ENCODE measurements at places on chromosomes 5 and 9.

GRCh38 chr9:38467404-38467803 lies 43.1 kb upstream of the IGFBPL1 start:
- no peak for DNase-seq

DNA sequence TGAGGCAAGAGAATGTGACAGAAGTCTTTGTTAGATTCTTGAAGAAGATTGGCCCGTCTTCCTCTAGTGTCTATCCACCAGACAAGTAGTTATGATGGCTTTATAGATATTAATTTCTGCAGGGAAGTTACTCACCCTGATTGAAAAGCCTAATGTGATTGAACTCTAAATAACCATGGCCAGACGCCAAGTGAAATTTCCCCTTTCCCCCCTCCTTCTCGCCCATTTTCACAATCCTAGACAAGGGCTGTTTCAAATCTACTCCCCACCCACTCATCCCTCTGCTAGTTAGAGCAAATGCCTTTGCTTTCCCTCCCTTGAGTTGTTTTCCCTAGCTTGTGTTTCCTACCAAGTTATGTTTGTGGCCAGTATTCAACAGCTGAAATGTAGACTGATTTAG lies 182.5 kb downstream of the TMEM167A start:
- DNase-seq: peak; percentile 5

DNA sequence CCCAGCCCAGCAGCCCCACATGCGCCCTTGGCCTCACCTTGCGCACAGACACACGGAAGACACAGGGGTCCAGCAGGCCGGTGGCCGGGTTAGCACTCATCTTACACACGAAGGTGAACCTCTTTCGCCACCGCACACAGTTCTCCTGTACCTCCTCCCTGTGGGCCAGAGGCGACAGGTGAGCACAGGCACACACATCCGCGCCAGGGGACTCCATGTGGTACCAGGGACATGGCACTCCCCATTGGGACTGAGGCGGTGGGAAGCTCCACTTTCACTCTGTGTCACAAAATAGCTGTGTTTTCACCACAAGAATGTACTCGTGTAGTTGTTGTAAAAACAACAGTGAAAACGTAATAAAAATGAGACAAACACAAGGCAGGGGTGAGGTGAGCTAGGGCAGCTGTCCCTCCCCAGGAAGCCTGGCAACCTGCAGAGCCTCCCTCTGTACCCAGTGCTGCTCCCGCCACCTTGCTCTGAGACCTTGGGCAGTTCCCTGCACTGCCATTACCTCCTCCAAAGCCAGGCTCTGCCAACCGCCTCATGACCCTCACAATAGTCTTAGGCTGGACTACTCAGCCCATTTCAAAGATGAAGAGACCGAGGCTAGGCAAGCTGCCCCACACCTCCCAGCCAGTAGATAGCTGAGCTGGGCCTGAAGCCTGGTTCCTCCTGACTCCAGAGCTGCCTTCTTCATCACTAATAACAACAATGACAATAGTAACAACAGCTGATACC lies 16.3 kb upstream of the DPM2 start:
- DNase-seq: peak; percentile 34

GRCh38 chr5:93599399-93600120 lies 16.5 kb downstream of the NR2F1 start:
- DNase-seq: peak; percentile 90

DNA sequence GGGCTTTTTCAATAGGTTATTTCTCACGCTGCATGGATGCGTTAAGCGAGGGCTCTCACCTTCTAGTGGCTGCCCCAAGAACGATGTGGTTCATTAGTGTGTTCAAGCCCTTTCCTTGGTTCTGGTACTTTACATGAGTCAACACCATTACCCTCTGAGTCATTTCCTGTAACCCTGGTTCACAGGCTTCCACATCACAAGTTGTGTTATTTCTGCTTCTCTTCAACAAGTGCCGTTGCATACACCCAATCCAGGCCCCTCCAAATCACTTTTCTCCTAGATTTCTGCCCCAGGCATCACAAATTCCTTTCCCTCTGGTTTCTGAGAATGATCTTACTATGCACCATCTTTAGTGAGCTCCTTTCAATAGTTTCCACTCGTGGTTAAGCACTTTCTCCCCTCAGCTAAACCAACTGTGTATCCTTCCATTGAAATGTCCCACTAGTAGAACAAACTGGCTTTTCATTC lies 69.5 kb upstream of the RAD23B start:
- DNase-seq: peak; percentile 95

DNA sequence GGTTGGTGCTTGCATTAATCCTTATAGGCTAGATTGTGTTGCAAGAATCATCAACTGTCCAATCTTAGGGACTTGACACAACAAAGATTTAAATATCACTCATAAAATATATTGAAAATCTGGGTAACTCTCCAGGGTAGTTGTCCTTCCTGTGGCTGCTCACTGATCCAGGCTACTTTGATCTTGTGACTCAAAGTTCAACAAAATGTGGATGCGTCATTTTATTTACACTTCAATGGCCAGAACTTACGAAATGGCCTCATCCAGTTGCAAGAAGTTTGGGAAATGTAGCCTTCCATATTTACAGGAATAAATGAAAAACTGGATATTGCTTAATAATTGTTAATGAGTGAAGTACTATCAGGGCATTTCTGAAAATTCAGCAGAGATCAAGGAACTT lies 235.5 kb upstream of the ACTBL2 start:
- no peak for DNase-seq

DNA sequence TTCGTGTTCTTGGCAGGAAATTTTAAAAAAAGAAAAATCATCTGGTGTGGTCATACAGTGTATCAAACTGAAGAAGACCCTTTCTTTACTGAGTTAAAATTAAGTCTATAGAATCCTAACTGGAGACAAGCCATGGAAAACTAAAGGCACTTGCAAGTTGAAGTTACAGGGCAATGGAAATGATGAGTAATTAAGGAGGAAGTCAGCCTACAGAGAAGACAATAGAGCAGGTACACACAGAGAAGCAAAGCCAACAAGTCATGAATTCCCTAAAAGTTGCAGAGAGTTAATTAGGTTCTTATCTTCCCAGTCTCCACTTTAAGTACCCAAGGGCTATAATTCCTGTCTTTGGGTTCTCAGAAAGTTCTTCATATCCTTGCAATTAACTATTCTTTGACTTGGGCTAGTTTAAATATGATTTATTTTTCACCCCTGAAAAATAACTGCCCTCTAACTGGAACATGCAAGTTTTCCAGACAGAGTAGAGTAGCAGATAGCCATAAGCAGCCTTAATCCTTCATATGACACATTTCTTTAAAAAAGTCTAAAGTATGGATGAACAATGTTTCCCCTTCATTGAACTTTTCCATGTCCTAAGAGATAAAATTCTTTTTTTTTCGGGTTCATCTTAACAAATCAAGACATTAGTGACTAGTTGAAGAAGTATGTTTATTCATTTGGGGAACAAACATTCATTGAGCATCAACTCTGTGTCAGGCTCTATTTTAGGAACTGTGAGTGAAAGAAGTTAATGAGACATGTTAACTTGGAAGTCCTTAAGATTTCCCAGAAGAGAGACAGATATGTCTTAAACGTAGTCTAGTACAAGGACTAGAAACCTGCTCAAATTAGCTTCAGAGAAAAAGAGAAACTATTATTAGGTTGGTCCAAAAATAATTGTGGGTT lies 5.2 kb upstream of the ITGA2 start:
- no peak for DNase-seq

- no peak for DNase-seq
Observed at GRCh38 chr5:44568519-44568918, 179.3 kb upstream of the FGF10 start.

Measured in choroid plexus epithelial cell (primary cell).